ENCODE measurements at places on chromosomes 5 and 9.

DNA sequence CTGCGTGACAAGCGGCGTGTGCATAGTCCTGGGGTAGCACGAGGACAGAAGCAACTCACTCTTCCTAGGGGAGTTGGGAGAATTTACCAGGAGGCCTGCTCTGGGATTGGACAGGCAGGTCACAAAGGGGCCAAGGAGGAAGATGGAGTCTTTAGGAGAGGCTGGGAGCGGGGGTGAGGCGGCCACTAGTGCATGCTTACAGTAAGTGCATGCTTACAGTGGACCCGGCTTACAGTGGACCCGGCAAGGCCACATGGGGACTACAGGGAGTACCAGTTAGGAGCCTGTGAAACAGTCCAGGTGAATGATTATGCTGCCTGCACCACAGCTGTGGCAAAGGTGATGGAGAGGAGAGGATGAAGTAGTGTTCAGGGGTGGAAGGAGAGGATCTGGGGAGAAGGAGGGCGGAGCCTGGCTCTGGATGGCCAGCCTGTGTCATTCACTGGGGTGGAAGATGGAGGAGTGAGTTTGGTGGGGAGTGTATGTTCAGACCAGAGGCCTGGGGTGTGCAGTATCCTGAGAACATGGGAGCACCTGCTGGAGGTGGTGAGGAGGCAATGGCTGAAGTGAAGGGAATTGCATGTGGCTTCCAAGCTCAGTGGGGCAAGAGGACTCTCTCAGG, 78.7 kb downstream of the CRB2 start:
- no peak for DNase-seq

- no peak for DNase-seq
Measured at GRCh38 chr5:143543358-143544255, 140.1 kb upstream of the NR3C1 start.

- no peak for DNase-seq
Measured at GRCh38 chr5:14551211-14551610, 30.4 kb upstream of the OTULINL start.

- peak; percentile 65 for DNase-seq
Measured at GRCh38 chr5:37837414-37838032, 2.3 kb downstream of the GDNF start.

GRCh38 chr5:127536687-127537086, 19.2 kb downstream of the PRRC1 start:
- DNase-seq = no peak

- no peak for DNase-seq
Measured at GRCh38 chr5:15300141-15300540, 199.8 kb upstream of the FBXL7 start.

GRCh38 chr5:61275841-61276240, 56.2 kb upstream of the ZSWIM6 start:
- DNase-seq = no peak

- DNase-seq = no peak
Measured at GRCh38 chr9:128625391-128626146, 31.1 kb downstream of the DYNC2I2 start.

- no peak for DNase-seq
Measured at GRCh38 chr5:96175090-96175489, 213.4 kb upstream of the ELL2 start.
